ENCODE measurements at places on chromosomes 6 and 20. TPM values are rescaled to one million over a fixed set of nuclear protein-coding genes. Genes with fewer than 3 reads are reported as not detected.

- DNase-seq: no peak
- H3K27ac ChIP-seq: no peak overlapping the region
- H3K4me3 ChIP-seq: no peak overlapping the region
- no peaks in the 10 kb centered on the region for H3K27me3 ChIP-seq
- no peaks in the 10 kb centered on the region for H3K36me3 ChIP-seq
Observed at GRCh38 chr6:17107863-17108262, 6.0 kb downstream of the STMND1 start.

DNA sequence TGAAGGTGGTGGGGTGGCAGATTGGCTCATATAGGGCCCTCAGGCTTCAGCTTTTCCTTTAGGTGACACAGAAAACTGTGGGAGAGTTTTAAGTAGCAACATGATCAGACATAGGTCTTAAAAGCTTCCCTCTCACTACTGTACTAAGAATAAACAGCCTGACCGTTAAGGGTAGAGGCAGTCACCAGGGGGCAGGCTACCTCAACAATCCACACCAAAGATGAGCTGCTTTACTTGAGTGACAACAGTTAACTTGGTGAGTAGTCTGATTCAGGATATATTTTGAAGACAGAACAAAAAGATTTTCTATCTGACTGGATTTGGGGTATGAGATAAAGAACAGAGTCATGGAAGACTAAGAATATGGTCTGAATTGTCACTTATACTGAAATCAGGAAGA lies 193.1 kb upstream of the SHLD1 start:
- H3K27ac ChIP-seq: no peak overlapping the region
- no peaks in the 10 kb centered on the region for H3K27me3 ChIP-seq
- H3K4me3 ChIP-seq: no peak overlapping the region
- no peaks in the 10 kb centered on the region for H3K4me1 ChIP-seq

DNA sequence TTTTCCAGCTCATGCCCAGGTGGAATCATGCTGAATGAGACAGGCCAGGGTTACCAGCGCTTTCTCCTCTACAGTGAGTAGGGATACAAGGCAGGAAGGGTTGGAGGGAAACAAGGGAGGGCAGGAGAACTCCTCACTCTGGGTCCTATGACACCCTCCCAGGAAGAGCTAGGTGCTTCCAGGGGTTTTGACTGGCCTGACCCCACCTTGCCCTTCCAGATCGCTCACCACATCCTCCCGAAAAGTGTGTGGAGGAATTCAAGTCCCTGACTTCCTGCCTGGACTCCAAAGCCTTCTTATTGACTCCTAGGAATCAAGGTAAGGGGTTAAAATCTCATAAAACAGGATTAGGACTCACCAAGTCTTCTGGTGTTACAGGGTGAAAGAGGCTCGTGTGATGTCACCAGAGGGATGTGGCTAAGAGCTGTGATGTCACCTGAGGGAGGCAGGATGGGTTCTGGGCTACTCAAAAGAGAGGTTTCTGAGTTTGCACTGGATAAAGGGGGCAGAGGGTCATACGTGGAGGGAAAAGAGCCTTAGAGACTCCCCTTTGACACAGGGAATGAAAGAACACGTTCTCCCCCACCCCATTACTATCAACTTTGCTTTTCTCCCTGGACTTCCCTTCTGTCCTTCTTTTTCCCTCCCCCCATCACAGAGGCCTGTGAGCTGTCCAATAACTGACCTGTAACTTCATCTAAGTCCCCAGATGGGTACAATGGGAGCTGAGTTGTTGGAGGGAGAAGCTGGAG lies 1.9 kb downstream of the APOM start:
- peak overlapping the region; percentile 23 for H3K27ac ChIP-seq
- H3K4me1 ChIP-seq: peaks cover 12% of the 10 kb centered on the region
- no peak overlapping the region for H3K4me3 ChIP-seq
- H3K27me3 ChIP-seq: no peaks in the 10 kb centered on the region

DNA sequence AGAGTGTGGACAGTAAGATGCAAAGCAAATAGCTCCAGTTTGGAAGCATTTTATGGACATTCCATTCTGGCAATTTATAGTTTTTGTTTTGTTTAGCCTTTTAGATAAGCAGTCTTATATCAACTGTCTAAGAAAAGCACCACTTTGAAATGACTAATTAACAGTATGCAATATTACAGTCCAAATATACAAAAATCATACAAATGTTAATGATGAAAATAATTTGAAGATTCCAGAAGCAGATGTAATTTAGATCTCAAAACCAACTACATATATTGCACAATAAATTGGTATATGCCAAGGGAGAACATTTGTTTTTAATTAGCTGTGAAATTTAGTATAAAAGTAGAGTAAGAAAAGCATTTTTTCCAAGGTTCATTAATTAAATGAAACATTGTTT lies 158.8 kb downstream of the KIF6 start:
- H3K27ac ChIP-seq: no peak overlapping the region

DNA sequence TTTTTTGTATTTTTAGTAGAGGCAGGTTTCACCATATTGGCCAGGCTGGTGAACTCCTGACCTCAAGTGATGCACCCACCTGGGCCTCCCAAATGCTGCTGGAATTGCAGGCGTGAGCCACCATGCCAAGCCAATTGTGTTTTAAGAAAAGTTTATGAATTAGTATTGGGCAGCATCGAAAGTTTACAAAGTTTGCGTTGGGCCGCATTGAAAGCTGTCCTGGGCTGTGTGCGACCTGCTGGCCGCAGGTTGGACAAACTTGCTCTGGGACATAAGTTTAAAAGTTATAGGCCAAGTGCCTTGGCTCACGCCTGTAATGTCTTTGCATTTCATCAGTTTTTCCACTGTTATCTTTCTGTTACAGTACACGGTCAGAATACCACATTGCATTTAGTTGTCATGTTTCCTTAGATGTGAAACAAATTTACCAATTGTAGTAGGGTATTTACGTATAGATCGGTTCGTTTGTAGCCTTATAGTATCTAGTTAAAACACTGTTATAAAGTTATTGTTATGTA lies 39.5 kb downstream of the ASXL1 start:
- H3K36me3 ChIP-seq: peaks cover under 1% of the 10 kb centered on the region
- H3K27me3 ChIP-seq: no peaks in the 10 kb centered on the region
- H3K4me3 ChIP-seq: no peak overlapping the region

GRCh38 chr6:128731249-128732165 lies 151.4 kb upstream of the LAMA2 start:
- no peak overlapping the region for H3K4me3 ChIP-seq
- H3K27me3 ChIP-seq: no peaks in the 10 kb centered on the region
- H3K27ac ChIP-seq: no peak overlapping the region
- H3K36me3 ChIP-seq: no peaks in the 10 kb centered on the region

- no peaks in the 10 kb centered on the region for H3K4me1 ChIP-seq
- DNase-seq: no peak
- no peak overlapping the region for H3K27ac ChIP-seq
- H3K4me3 ChIP-seq: no peak overlapping the region
- no peaks in the 10 kb centered on the region for H3K27me3 ChIP-seq
Observed at GRCh38 chr6:90676516-90677300, 89.8 kb upstream of the MAP3K7 start.

DNA sequence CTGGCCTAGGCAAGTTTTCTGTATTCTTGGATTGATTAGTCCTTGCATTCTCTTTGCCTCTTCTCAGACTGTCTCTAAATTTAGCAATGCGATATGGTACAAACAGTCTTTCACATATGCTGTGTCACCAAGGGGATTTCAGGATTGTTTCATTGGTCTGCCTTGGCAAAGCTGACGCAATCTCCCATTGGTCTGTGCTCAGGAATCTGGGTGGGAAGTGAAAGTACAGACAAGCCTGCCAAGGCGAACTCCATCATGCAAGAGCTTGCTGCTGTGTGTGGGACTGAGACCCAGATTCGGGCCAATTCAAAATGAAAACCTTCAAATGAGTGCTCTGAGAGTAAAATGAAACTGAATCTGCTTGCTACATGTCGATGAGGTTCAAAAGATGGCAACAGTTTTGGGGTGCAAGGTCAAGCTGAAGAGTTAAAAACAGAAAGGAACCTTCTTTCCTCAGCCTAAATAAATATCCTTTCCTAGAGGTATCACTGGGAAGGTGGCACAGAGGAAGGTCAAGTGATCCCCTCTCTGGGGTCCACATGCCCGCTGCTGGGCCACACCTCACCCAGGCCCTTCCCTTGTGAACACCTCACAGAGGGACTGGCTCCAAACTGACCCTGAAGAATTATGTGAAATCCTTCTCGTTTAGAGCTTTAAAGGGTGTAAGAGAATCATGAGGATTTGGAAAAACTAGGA lies 198.8 kb upstream of the PREP start:
- H3K27me3 ChIP-seq: no peaks in the 10 kb centered on the region
- peak overlapping the region; percentile 80 for H3K27ac ChIP-seq

- no peak overlapping the region for H3K27ac ChIP-seq
- DNase-seq: no peak
- no peaks in the 10 kb centered on the region for H3K4me1 ChIP-seq
- H3K4me3 ChIP-seq: no peak overlapping the region
- H3K27me3 ChIP-seq: no peaks in the 10 kb centered on the region
Observed at GRCh38 chr20:14845199-14846160, 508.1 kb upstream of the FLRT3 start.

- H3K27ac ChIP-seq: no peak overlapping the region
- no peaks in the 10 kb centered on the region for H3K4me1 ChIP-seq
- no peaks in the 10 kb centered on the region for H3K27me3 ChIP-seq
- H3K4me3 ChIP-seq: no peak overlapping the region
- DNase-seq: no peak
- no peaks in the 10 kb centered on the region for H3K36me3 ChIP-seq
Observed at GRCh38 chr6:108406943-108407342, 112.1 kb downstream of the AFG1L start.

- no peaks in the 10 kb centered on the region for H3K27me3 ChIP-seq
- no peaks in the 10 kb centered on the region for H3K36me3 ChIP-seq
- H3K27ac ChIP-seq: no peak overlapping the region
- no peak for DNase-seq
Observed at GRCh38 chr6:53441761-53442160, 93.0 kb upstream of the ELOVL5 start.

GRCh38 chr6:147479857-147480256 lies 28.6 kb upstream of the SAMD5 start:
- DNase-seq: no peak
- no peaks in the 10 kb centered on the region for H3K4me1 ChIP-seq
- no peaks in the 10 kb centered on the region for H3K36me3 ChIP-seq
- H3K4me3 ChIP-seq: no peak overlapping the region
- no peak overlapping the region for H3K27ac ChIP-seq

- no peak for DNase-seq
- H3K27ac ChIP-seq: no peak overlapping the region
- H3K4me3 ChIP-seq: no peak overlapping the region
- no peaks in the 10 kb centered on the region for H3K4me1 ChIP-seq
- H3K27me3 ChIP-seq: no peaks in the 10 kb centered on the region
Observed at GRCh38 chr6:39075010-39075686, 26.6 kb downstream of the GLP1R start.

DNA sequence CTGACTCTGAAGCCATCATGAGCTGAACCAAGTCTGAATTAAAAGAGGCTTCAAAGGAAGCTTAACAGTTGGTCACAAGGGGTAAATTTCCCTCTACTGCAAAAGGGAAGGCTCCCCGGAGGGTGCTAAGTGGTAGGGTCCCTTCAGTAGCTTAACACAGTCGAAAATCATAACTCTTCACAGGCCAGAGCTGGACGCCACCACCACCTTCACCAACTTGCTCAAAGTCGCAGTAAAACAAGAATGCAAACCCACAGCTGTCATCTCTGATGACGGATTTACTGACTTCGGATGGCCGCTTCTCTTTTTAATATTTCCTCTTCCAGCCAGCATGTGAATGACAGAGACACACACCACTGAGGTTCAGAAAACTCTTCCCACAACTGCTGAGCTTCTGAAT lies 144.7 kb upstream of the FBXL4 start:
- no peak for DNase-seq
- H3K36me3 ChIP-seq: no peaks in the 10 kb centered on the region
- H3K27me3 ChIP-seq: no peaks in the 10 kb centered on the region
- H3K27ac ChIP-seq: no peak overlapping the region

- no peak overlapping the region for H3K27ac ChIP-seq
- no peak overlapping the region for H3K4me3 ChIP-seq
- no peaks in the 10 kb centered on the region for H3K27me3 ChIP-seq
- no peaks in the 10 kb centered on the region for H3K36me3 ChIP-seq
- DNase-seq: no peak
Observed at GRCh38 chr6:136525586-136526195, 24.5 kb downstream of the MAP7 start.

- DNase-seq: no peak
- peaks cover 5% of the 10 kb centered on the region for H3K4me1 ChIP-seq
- H3K36me3 ChIP-seq: no peaks in the 10 kb centered on the region
- H3K27me3 ChIP-seq: peaks cover 29% of the 10 kb centered on the region
- H3K27ac ChIP-seq: no peak overlapping the region
Observed at GRCh38 chr6:44297063-44298038, 15.8 kb downstream of the AARS2 start.

GRCh38 chr20:48339190-48339985 lies 488.4 kb downstream of the PREX1 start:
- H3K36me3 ChIP-seq: no peaks in the 10 kb centered on the region
- no peak overlapping the region for H3K4me3 ChIP-seq
- DNase-seq: no peak
- peaks cover 3% of the 10 kb centered on the region for H3K27me3 ChIP-seq

- H3K4me1 ChIP-seq: no peaks in the 10 kb centered on the region
- H3K36me3 ChIP-seq: no peaks in the 10 kb centered on the region
- H3K27me3 ChIP-seq: no peaks in the 10 kb centered on the region
- no peak overlapping the region for H3K4me3 ChIP-seq
- no peak overlapping the region for H3K27ac ChIP-seq
Observed at GRCh38 chr6:98560418-98560817, 274.0 kb upstream of the POU3F2 start.

DNA sequence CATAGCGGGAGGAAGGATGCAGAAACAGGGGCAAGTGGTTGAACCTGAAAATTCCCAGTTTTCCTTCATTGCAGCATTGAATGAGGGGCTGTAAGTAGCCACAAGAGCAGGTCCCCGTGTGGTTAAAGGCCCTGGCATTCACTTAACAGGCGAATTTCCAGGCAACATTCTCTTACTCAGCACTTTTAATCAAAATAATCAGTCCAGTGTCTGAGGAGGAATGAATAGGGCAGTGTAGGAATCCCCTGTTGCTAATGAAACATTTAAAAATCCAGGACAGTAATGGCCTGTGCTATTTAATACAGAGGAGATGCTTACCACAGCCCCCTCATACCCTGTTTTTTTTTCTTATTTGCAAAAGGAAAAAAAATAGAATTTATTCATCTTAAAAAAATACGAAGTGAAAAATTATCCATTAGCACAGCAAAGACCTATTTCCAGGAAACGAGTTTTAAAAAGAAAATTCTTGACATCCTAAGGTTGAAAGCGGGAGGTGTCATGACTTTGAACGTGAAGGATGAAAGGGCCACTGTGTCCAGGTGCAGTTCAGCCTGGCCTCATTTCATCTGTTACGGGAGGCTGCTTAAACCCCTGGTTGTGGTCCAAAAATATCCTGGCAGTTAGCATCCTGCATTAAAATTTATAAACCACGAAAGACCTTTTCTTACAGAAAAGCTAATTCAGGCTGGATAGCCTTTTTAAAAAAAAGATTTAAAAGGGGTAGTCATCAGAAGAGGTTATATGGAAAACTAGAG lies 20.2 kb downstream of the MYLK4 start:
- H3K27ac ChIP-seq: no peak overlapping the region
- DNase-seq: no peak
- no peak overlapping the region for H3K4me3 ChIP-seq
- no peaks in the 10 kb centered on the region for H3K4me1 ChIP-seq
- no peaks in the 10 kb centered on the region for H3K36me3 ChIP-seq

The ZKSCAN3 gene
- 3.4 TPM for total RNA-seq

The GNMT gene
- total RNA-seq: 1.8 TPM

The C6orf141 gene
- 9.4 TPM for total RNA-seq

The NT5E gene
- 26.5 TPM for total RNA-seq

The PRICKLE4 gene
- 3.3 TPM for total RNA-seq

The MOCS1 gene
- total RNA-seq: 23.6 TPM

The CST7 gene
- total RNA-seq: 0.33 TPM

The SLC17A9 gene
- total RNA-seq: 2.2 TPM

The RAB32 gene
- total RNA-seq: 36.7 TPM

The NRSN1 gene
- total RNA-seq: not detected

The ELOVL4 gene
- total RNA-seq: 1.9 TPM

The BMP7 gene
- 1.6 TPM for total RNA-seq

The BTBD3 gene
- 50.3 TPM for total RNA-seq

Data from breast epithelium (tissue), 4 donors.